Amniotic epithelial cell (primary cell): ENCODE measurements at places on chromosomes 11 and 22.
A peak's percentile ranks its signal among the peaks of the same experiment; 100 is the strongest.

DNA sequence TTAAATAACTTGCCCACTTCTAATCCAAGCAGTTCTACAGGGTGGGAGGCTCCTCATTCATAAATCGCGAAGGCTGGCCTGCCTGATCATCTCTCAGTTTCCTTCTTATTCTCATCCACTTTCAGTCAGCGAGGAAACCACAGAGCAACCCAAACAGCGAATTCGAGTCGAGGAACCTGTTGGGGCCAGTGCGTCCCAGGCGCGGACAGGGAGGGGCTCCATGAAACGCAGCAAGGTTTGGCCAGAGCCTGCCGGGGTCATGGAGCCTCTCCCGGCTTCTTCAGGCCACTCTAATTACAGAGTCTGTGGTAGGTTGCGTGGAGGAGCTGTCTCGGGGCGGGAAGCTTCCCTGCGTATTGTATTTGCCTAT is 741 bp upstream of the NAV2 start:
- DNase-seq, result no peak

DNA sequence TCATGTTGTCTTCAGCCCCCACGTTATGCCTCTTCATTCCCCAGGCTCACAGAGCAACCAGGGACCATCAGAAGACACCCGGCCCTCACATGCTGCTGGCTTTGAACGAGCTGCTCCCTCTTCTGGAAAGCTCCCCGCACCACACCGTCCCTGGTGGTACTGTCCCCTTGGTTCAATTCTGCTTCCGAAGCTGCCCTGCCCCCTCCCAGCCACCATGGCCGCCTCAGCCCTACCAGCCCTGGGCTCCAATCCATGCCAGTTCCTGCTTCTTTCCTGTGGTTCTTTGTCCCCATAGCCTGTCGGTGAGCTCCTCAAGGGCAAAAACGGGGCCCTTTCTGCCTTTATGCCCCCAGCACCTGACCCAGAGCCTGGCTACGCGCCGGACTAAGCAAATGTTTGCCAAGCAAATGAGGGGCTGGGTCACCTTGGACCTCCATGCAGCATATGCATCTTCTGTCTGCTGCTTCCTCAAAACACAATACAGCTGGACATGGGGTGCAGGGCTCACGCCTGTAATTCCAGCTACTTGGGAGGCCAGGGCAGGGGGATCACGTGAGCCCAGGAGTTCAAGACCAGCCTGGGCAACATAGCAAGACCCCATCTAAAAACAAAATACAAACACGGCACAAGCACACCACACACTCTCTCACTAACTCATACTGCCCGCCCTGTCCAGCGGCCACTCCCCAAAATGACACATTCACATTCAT is 21.3 kb downstream of the TNKS1BP1 start:
- no peak for DNase-seq

GRCh38 chr11:26992031-26992541 is 1.8 kb upstream of the FIBIN start:
- DNase-seq, result peak; percentile 95

DNA sequence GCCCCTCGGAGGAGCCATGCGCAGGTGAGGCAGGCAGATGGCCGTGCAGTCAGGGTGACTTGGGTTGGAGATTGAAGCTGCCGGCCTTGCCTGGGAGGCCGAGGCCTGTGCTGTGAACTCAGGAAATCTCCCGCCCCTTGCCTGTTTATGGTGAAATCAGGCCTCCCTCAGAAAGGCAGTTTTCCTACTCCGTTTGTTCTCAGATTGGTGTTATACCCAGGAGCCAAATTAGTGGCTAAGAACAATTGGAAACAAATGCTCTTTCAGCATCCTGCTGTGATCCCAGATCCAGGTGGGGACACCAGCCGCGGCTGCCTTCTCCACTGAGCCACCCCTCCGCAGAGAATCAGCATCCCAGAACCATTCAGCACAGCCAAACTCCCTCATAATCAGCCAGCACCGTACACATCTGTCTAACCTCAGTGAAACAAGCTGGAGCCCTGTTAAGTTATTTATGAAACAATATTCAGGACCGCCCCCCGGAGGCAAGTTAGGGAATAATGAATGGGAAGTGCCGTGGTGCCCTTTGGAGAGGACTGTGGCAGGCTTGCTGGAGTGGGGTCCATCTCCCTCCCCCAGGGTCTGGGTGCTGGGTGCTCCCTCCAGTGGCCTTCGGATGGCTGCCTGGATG is 60.0 kb downstream of the PKNOX2 start:
- no peak for DNase-seq

DNA sequence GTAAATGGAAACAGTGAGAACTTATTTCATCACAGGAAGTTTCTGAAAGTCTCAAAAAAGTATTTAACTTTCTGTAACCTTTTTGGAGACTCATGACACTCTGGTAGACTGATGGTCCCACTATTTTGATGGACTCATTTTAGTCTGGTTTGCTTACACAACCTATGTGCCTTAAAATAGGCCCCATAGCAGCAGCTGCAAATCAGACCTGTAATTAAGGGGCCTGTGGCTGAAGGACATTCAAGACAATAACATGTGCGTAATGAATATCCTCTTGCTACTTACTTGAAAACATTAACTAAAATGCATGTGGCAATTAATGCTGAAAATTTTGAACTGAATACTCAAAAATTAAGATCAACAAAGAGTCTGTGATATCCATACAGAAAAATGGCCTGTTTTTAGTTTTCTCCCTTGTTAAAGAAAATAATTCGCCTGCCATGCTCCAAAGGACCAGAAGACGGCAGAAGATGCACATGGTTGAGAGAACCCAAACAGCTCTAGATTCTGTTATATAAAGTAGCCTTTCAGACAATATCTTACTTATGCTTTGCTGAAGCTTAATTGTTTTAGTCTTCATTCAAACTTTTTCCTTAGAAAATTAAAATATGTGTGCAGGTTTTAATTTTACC is 568.5 kb downstream of the KCNA4 start:
- DNase-seq, result peak; percentile 53

DNA sequence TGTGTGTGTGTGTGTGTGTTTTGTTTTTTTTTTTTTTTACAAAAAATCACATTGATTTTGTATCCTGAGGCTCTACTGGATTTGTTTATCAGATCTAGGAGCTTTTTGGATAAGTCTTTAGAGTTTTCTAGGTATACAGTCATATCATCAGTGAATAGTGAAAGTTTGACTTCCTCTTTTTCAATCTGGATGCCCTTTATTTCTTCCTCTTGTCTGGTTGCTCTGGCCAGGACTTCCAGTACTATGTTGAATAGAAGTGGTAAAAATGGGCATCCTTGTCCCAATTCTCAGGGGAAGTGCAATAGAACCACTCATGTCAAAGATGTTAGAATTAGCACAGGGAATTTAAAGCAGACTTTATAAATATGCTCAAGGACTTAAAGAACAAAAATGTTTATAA is 32.6 kb upstream of the PRDM11 start:
- DNase-seq, result no peak

- no peak for DNase-seq
Observed at GRCh38 chr22:18101536-18101935, 9.1 kb upstream of the TUBA8 start.

GRCh38 chr11:12859872-12860657 is 149.1 kb upstream of the RASSF10 start:
- no peak for DNase-seq

DNA sequence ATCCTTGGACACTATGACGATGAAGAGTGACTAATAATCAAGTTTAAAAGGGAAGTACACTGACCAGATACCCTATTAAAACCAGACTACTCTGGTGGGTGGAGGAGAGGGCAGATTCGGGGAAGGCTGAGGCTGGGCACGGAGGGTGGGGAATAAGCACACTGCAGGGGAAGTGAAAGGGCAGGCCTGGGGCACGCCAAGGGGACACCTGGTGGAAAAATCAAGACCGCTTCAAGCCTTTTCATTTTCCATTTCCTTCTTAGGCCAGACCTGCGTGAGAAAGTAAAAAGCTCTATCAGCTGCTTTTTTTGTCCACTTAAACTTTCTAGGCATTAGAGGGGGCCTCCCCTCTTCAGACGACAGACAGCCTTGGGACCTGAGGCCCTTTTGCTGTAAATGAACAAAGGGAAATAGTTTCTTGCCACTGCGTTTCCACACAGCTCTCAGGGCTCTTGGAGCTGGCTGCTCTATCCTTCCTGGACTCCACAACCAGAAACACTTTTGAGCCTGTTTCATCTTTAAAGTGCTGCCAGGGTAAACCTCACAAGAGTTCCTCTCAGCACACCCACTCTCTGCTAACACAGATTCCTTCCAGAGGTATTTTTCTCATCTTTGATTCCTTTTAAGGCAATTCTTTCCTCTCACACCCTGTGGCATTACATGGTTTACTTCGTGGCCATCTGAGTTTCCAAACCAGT is 25.0 kb upstream of the SERPIND1 start:
- DNase-seq, result no peak

DNA sequence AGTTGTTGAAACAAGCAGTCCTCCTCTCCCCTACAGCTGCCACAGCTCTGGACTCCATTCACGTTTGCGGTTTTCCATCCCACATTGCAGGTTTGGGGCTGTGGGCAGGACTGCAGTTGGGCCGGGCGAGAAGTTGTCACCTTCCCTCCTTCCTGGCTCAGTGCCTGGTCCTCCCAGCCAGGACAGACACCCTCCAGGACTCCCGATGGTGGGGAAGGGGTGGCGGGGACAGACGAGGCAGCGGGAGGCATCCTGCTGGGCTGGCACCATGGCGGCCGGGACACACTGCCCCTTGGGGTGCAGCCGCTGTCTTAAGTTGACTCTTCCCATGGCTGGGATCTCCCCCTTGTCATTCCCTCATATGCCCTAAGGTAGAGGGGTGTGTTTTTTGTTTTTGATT is 615.2 kb downstream of the BRD1 start:
- DNase-seq, result no peak

- no peak for DNase-seq
Observed at GRCh38 chr11:61125310-61125684, 23.0 kb downstream of the CD5 start.

- DNase-seq, result no peak
Observed at GRCh38 chr22:42726811-42727210, 6.1 kb upstream of the A4GALT start.

- DNase-seq, result no peak
Observed at GRCh38 chr22:48071828-48072227, 1309.4 kb downstream of the TBC1D22A start.

DNA sequence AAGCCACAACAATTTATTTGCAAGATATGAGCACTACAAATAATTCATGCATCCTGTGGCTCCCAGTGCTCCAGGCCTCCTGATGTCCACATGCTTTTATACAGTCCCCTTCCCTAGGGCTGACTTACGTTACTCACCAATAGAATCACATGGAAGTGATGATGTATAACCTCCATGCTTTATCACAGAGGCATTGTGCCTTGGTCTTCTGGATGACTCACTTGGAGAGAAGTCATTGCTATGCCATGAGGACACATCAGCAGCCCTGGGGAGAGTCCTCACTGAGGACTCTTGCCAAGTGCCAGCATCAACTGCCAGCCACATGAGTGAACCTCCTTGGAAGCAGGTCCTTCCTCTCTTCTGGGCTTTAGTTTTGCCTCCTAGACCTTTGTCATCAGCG is 22.0 kb upstream of the IGSF9B start:
- DNase-seq, result no peak

GRCh38 chr11:70206982-70207376 is 3.9 kb downstream of the FADD start:
- DNase-seq, result no peak

- DNase-seq, result no peak
Observed at GRCh38 chr11:129618046-129618569, 197.5 kb upstream of the TMEM45B start.

DNA sequence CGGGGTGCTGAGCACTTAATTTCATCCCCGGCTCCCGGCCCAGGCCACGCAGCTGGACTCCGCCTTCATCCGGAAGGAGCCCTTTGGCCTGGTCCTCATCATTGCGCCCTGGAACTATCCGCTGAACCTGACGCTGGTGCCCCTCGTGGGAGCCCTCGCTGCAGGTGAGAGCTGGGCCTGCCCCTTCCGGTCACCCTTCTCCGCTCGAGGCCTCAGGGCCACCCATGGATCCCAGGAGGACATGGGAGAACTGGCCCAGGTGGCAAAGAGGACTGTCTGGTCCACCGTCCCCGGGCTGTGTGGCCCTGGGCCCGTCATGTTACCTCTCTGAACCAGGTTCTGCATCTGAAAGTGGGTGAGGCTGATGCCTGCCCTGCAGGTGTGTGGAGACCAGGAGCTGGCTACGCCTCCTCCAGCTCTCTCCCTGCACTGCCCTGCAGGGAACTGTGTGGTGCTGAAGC is 8.6 kb downstream of the ALDH3B1 start:
- no peak for DNase-seq

DNA sequence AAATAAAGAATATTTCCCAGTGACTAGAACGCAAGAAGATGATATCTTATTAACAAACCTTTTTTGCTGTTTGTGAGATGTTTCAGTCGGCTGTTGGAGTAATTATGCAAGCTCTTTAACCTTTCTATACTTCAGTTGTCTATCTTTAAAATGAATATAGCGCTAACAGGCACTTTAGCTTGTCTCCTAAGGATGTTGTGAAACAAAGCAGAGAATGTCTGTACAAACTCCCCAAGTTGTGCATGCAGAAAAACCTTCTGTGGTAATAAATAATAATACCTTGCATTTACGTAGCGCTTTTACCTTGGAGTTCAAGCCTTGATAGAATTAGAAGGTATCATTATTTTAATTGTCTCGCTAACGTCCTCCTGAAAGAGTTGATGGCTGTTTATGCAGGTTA is 1.9 kb upstream of the KDM2A start:
- peak; percentile 57 for DNase-seq

DNA sequence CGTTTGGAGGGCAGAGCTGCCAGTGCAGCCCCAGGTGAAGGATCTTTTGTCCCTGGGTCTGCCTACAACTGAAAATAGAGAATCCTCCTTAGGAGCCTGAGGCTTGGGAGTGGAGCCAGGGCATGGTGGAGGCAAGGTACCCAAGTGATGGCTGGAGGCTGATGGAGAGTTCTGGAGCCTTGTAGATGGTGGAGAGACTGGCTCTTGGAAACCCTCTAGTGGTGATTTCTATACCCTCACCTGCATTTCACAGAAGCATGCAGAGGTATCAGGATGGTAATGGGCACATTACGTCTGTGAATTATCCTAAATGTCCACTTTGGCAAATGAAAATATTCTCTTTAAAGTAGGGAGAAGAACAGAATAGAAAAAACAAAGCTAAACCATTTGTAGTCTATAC is 44.4 kb downstream of the INSC start:
- peak; percentile 32 for DNase-seq

GRCh38 chr11:75518771-75519653 is 6.7 kb downstream of the GDPD5 start:
- no peak for DNase-seq

DNA sequence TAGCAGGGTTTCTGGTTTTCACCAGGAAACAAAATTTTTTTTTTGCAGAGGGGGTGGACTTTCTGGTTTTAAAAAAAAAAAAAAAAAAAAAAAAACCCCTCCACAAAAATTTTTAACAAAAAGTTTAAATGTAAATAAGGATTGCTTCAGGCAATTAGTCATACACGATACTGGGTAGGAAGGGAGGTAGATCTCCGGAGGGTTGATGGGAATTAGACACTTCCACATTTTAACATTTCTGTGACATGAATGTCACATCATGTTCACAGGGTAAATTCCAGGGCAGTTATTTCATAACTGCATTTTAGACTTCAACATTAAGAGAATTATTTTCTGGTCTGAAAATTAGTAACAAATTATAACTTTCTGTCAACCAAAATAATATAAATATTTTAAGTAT is 15.9 kb downstream of the NUP98 start:
- peak; percentile 47 for DNase-seq
